A549 treated with GW870086 at 1 μM for 4 hours (cell line): ENCODE measurements at places on chromosomes 4 and X. TPM values are rescaled to one million over a fixed set of nuclear protein-coding genes. Genes with fewer than 3 reads are reported as not detected.

The RIPPLY1 gene
- total RNA-seq: 0.11 TPM in 1 of 5 replicates, not detected in the others

The HMGN5 gene
- total RNA-seq: 1.7 to 3.5 TPM (median 2.8 TPM) in 5 replicates

The PAK3 gene
- 0.14 TPM in 1 of 5 replicates, not detected in the others for total RNA-seq

The P2RY8 gene
- 0.02 to 0.10 TPM (median 0.07 TPM) in 3 of 5 replicates, not detected in the others for total RNA-seq

The SPINK2 gene
- total RNA-seq: 0.49 TPM in 1 of 5 replicates, not detected in the others

The FHDC1 gene
- 0.64 to 0.71 TPM (median 0.69 TPM) in 5 replicates for total RNA-seq

The MAGEC1 gene
- total RNA-seq: 0.06 to 0.09 TPM in 2 of 5 replicates, not detected in the others

The NDNF gene
- not detected in 5 replicates for total RNA-seq

The CLGN gene
- 4.2 to 6.1 TPM (median 5.2 TPM) in 5 replicates for total RNA-seq

The UGT2A3 gene
- 0.10 to 0.22 TPM (median 0.12 TPM) in 3 of 5 replicates, not detected in the others for total RNA-seq

The RPL9 gene
- 898 to 1,713 TPM (median 907 TPM) in 5 replicates for total RNA-seq

The PRRG1 gene
- total RNA-seq: 5.6 to 6.6 TPM (median 6.1 TPM) in 5 replicates

The AKAP14 gene
- not detected in 5 replicates for total RNA-seq

The SPP1 gene
- 152 to 194 TPM (median 161 TPM) in 5 replicates for total RNA-seq
